Activated naive CD4-positive, alpha-beta T cell (primary cell): ENCODE measurements at places on chromosomes 7 and 10.

GRCh38 chr7:82823073-82823472, 339.6 kb downstream of the PCLO start:
- no peak for DNase-seq

- DNase-seq: no peak
Measured at GRCh38 chr7:103851357-103851756, 138.1 kb downstream of the RELN start.

DNA sequence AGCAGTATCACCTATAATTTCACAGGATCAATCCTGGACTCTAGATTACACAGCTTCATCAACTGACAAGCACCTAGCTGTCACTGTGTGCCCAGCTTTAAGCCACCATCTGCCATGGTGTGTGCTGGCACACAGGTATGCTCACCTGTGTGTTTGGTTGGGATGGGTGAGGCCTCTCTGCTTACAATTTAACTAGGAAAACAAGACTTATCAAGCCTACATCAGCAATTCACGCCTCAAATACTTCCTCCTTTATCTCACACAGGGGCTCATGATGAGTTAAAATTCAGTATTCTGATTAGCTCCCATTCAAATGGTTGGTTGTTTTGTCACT, 608.2 kb downstream of the PARD3 start:
- no peak for DNase-seq

- DNase-seq: no peak
Measured at GRCh38 chr7:35823440-35823839, 22.6 kb downstream of the SEPTIN7 start.

DNA sequence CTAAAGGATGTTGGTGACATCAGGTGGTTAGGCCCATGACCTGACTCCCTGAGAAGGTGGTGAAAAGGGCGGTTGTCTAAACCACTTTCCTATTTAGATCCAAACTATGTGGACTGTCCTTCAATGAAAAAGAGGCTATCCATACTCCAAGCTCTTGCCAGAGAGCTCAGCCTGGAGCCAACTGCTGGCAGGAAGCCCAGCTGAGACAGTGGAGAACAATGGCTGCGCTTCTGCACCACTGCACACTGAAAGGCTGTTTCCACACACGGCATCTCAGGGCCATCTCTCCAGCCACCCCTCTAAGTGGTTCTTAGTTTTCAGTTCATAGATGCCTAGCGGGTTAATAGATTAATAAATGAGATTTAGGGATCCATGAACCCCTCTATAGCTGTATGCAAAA, 488.8 kb upstream of the ZMIZ1 start:
- no peak for DNase-seq

DNA sequence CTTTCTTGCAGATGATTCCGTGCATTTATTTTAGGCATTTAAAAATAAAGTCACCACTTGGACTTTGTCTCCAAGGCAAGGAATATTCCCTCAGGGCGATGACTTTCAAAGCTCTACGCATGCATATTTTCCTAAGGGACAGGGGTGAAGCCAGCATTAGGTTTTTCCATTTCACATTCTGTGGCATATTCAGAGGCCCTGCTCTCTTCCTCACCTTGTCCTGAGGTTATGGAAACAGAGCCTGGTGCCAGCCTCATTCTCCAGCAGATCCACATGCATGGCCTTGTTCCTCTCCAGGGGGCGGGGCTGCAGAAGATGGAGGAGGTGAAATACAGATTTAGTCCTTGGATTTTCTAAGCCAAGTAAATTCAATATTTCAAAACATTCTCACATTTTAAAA, 11.6 kb upstream of the LYZL1 start:
- no peak for DNase-seq

- no peak for DNase-seq
Measured at GRCh38 chr7:122885583-122886356, 490 bp downstream of the CADPS2 start.

DNA sequence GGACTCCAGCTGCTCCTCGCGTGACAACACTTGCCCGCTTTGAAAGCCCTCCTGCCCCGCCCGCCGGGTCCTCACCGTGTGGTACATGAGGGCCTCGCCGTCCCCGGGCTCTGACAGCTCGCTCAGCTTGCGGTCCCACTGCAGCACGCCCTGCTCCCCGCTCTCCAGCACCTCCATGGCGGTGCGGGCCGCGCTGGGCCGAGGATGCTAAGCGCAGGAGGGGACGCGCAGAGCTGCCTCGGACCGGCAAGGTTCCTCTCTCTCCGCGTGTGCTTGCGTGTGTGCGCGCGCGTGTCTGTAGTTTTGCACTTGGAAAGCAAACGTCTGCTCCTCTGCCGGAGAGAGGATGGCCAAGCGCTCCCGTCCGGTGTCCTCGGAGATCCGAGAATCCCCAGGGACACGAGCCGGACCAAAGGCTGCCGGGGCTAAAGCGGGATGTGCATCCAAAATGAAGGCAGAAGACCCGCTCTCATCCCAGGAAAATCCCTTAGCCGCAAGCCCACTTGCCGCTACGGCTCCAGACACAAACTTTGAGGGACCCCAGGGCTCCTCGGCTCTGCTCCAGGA, at the start of gene CREB3L2:
TSS of gene CREB3L2 (minus strand) at position 558 of the 567 bp plus-strand sequence. CDS start at position 177, 381 bp downstream.
- peak; percentile 14 for DNase-seq
